ENCODE measurements at places on chromosomes 7 and 10.

- DNase-seq: peak; percentile 12
These were observed 35.0 kb downstream of the SRI start for GRCh38 chr7:88184848-88185304.

DNA sequence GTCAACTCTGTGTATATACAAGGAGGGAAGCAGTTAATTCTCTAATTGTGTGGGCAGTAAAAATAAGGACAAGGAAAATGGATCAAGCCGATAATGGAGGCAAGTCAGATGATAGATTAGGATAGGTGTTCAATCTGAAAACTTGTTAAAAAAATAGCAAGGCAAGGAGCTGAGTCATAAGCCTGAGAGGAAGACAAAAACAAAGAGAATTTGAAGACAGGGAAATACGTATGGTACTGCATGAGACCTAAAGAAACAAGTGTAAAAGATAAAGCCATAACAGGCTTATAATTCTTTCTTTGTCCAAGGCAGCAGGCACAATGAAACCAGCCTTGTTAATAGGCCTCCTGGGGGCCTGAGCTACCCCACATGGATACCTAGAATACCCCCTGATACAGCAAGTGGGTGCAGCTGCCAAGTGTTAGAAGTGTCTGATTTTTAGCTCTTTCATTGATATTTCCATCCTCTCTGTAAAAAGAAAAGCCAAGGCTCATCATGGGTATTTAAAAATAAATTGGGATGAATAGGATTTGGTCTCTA, 1570.6 kb upstream of the LRRTM3 start:
- no peak for DNase-seq

GRCh38 chr7:39946693-39947092, 3.4 kb upstream of the CDK13 start:
- no peak for DNase-seq

DNA sequence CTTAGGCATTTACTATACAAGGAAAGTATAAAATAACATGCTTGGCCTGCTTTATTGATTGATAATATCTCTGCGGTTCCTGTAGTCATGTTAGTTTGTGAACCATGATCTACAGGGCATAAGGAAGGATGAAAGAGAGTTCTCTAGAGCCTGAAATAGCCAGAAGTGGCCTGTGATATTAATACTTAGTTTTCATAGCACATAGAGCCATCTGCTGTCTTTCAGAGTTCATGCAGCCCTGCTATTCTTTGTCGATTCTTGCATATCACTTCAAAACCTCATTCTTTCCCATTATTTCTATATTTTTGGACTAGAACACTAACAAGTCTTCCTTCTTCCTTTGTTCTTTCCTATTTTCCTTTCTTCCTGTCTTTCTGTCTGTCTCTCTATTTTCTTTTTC, 26.4 kb upstream of the PRKG1 start:
- DNase-seq: no peak

- DNase-seq: no peak
These were observed 121.5 kb downstream of the GPR158 start for GRCh38 chr10:25296324-25296723.

- no peak for DNase-seq
These were observed 12.3 kb downstream of the ELN start for GRCh38 chr7:74040101-74040790.

- no peak for DNase-seq
These were observed 49.4 kb downstream of the ADCYAP1R1 start for GRCh38 chr7:31101544-31101943.

GRCh38 chr10:89555688-89556445, 20.5 kb upstream of the SLC16A12 start:
- peak; percentile 37 for DNase-seq

DNA sequence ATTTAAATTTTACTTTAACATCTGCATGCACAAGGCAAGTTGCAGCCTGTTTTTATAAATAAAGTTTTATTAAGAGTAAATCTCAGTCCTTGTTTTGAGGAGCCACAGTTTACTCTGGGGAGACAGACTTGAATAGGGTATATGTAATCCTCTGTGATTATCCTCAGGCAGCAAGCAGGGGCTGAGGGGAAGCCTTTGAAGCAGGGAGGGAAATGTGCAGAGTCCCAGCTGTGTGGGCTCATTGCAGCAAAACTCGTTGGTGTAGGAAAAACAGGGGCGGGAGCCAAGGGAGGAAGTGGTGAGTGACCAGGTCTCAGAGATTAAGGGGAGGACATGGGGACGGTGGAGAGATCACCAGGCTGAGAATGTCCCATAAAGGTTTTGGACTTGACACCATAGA, 34.3 kb upstream of the SMC3 start:
- peak; percentile 20 for DNase-seq

DNA sequence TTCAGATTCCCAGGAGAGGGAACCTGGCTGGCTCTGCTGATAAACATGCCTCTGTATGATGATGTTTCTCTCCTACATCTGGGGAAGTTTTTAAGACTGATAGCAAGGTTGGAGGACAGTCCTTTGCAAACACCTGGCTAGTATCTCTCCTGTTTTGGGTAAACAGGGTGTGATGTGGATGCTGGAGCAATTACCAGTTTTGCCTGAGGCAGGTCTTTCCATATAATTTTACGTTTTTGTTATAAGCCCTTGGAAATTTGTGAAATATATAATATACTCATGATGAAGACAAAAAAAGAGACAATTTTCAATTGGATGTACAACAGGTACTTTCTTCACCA, 138.6 kb downstream of the ADAM22 start:
- DNase-seq: no peak

DNA sequence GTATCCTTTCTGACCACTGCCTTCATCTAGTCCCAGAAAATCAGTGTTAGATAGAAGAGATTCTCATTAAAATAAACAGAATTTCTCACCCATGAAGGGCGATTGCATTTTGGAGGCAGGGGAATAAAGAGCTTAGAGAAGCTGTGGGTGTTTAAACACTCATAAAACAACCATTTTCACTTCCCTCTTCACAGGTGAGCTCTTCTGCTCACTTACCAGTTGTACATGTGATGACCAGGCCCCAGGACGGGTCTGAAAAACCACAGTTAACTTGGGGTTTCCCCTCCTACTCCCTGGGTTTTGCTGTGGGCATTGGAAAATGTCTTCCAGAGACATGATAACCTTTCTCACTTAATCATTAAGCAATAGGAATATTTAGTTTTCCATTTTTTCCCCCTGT, 411.6 kb upstream of the DPP6 start:
- no peak for DNase-seq

GRCh38 chr10:120741396-120741795, 109.8 kb upstream of the WDR11 start:
- DNase-seq: no peak

DNA sequence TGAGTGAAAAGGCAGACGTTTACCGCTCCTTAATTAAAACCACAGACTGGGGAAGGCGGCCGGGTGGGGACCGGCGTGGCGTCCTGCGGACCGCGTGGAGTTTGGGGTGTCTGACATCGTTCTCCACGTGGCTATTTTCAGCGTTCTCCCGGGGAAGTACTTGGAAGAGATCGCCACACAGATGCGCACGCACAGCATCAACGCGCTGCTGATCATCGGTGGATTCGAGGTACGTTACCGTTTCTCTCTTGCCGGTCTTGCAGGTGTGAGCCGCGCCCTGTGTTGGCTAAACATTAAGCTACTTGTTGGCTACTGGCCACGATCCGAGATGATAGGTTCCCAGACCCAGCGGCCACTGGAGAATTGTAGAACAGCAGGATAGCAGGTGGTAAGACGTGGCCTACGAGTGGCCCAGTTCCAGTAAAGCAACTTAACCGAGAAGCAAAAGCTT, 51.3 kb downstream of the PFKP start:
- DNase-seq: no peak

DNA sequence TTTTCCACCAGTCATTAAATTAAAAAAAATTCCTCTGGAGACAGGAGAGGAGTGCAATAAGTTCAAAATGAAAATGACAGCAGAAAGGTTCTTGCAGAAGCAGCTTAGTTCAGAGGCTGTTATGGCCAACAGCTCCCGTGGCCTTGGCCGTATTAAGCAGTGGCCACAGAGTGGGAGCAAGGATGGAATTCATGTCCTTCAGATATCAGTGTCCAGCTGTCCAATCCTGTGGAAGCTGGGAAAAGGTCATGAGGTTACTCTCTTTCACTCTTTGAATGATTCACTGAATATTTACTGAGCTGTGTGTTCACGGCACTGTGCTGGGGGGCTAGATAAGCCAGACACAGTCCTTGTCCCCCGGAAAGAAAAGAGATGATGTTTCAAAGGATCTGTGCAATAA, 231.8 kb downstream of the BMPER start:
- DNase-seq: peak; percentile 23

- DNase-seq: no peak
These were observed 15.4 kb downstream of the ADCYAP1R1 start for GRCh38 chr7:31067491-31067890.

DNA sequence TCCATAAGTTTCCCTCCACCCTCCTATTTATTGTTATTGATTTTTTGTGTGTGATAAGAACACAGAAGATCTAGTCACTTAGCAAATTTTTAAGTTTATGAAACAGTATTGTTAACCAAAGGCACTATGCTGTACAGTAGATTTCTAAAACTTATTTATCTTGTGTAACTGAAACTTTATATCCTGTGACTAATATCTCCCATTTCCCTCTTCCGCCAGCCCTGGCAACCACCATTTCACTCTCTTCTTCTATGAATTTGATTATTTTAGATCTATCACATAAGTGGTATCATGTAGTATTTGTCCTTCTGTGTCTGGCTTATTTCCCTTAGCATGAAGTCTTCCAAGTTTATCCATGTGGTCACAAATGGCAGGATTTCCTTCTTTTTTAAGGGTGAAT, 144.3 kb upstream of the INHBA start:
- DNase-seq: peak; percentile 16

DNA sequence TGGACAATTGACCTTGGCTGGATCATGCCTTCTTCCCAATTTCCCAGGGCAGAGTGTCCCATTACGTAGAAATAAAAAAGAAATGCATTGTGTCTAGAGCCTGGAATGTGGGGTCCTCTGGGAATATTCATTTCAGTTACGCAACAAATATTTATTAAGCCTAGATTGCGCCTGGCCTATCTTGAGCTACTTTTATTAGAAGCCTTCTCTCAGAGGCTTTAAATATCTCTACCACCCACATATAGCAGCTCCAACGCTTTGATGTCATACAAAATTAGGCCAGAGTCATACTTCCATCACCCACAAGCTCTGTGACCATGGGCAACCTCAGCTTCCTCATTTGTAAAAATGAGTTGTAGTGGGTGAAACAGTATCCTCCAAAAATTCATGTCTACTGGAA, 24.9 kb upstream of the CARD11 start:
- no peak for DNase-seq

DNA sequence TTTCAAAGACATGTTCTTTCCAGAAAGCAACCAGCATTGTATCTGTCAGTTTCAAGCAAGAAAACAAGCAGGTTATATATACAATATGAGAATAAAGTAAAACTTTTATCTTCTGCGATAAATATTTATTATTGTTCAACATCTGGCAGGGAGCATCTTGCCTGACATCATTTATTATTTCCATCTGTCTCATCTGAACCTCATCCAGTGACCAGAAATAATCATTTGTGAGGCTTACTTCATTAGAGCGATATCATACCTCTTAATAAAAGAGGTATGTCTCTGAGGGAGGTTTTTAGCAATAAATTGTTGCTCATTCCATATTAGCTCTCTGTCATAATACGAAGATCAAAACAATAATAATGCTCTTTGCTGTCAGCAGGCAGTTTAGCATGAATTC, 226.1 kb downstream of the CDC14C start:
- DNase-seq: no peak

DNA sequence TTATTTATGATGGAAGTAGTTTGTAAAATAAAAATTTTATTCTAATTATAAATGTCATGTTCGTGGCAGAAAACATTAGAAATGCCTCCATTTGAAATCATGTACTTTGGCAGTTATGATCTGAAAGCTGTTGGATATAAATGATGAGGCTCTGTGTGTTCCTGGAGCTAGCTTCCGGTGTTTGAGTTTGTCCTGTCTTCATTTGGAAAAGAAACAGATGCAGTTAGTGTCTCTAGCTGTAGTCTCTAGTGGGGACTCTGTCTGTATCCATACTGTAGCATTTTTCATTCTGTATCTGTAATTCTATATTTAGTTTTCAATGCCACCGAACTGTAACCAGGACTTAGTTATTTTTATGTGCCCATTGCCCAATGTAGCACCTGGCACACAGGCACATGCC, 197.0 kb upstream of the FZD1 start:
- no peak for DNase-seq

- no peak for DNase-seq
These were observed 27.2 kb downstream of the POLR1F start for GRCh38 chr7:19681596-19681995.

DNA sequence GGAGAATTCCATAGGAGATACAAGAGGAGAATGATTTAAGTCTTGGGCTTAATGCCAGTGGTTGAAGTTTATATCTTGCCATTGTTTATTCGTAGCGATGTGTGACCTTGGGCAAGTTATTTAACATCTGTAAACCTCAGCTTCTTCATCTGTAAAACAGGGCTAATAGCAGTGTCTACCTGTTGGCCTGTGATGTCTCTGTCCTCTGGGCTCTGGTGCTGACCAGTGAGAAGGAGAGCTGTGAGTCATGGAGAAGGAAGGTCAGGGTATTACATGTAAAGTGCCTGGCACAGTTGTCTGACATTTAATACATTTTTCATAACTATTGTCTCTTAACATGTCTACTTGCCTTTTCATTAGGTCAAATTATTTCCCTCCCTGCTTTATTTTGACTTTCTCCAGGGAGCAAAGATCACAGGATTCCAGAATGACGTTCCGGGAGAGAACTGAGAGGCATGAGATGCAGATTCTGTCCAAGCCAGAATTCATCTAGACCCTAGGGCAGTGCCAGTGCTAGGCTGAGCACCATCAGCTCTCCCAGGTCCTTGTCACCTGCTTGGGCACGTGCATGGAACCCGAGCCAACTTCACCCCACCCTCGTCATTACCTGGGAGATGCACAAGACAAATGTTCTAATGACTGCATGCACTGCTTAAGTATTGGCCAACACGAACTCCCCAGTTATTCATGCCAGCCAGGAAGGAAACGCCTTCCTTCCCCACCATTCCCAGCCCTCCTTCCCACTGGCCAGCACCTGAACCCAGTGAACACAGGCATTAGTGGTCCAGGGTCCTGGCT, 187.9 kb downstream of the DPY19L1 start:
- DNase-seq: no peak

- DNase-seq: peak; percentile 52
These were observed 10.5 kb upstream of the SRPK2 start for GRCh38 chr7:105399043-105399725.

- no peak for DNase-seq
These were observed 102.5 kb upstream of the CCDC6 start for GRCh38 chr10:60008816-60009215.

GRCh38 chr10:97550336-97551149, 22.0 kb upstream of the ANKRD2 start:
- no peak for DNase-seq

All from IMR-90 (cell line).